ENCODE measurements at places on chromosomes 2 and 18.

GRCh38 chr2:150716186-150716585 is 228.7 kb upstream of the RND3 start:
- DNase-seq: no peak

GRCh38 chr18:6764382-6764781 is 34.9 kb downstream of the ARHGAP28 start:
- no peak for DNase-seq

GRCh38 chr2:240874715-240875227 is 6.1 kb downstream of the AGXT start:
- no peak for DNase-seq

DNA sequence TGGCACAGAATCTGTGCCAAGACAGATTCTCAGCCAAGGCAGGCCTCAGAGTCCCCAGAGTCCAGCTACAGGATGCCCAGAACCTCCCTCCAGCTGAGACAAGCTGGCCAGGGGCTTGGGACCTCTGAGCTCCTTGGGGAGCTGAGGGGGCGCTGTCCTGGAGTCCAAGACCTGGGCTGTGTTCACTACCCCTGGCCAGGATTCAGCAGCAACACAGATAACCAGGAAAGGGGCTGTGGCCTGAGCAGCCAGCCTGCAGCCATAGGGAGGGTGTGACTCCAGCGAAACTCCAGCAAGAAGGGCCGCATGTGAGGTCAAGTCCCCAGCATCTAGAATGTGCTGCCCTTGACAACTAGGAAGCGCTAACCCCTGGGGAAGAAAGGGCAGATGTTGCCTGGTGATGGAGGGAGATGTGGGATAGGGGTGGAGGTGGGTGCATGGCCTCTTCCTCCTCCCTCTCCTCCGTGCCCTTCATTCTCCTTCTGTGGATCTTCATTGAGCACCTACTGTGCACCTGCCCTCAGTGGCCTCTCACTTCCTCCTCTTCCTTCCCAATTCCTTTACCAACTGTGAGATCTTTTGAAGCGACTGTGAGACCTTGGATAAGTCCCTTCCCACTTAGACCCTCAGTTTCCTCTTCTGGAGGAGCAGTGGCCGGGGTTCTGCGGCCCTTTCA is 7.7 kb upstream of the ARID5A start:
- DNase-seq: no peak

GRCh38 chr2:73983322-73984202 is 1.1 kb upstream of the TET3 start:
- no peak for DNase-seq

DNA sequence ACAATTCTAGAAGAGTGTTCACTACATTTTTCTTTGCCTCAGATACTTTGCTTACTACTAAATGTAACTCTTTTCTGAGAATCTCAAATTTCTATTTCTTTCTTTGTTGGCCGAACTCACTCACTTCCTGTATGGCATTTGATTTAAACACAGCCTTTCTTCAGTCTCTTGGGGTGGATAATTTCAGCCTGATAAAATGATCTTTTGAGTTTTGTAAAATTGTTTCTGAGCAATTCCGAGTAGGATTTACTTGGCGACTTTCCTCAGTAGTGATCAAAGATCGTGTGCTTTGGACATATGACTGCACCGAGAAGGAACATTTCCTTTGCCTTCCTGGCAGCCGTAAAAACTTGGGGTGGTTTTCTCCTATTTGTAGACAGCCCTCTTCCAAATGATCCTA is 127.4 kb downstream of the DCDC2C start:
- DNase-seq: no peak

- no peak for DNase-seq
Measured at GRCh38 chr2:60429681-60430080, 123.8 kb downstream of the BCL11A start.

DNA sequence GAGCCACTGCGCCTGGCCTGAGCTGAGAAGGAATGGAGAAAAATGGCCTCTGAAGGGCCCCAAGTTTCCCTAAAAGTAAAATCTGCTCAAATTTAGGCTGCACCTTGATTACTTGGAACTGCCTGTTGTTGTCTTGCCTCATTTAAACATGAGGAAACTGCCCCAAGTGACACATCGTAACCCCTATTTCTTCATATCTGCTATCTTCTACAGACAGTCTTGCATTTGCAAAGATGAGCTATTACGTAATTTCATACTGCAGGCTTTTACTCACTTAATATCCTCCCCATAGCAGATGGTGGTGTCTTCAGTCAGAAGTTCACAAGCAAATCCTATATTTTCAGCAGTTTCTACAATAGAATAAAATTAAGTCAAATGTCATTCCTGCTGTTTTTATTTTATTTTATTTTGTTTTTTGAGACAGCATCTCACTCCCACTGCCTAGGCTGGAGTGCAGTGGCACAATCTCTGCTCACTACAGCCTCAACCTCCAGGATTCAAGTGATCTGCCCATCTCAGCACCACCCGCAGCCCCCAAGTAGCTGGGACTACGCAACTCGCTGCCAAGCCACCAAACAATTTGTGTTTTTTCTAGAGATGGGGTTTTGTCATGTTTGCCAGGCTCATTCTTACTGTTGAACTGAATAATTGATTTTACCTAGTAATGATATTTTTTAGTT is 45.3 kb upstream of the NARS1 start:
- DNase-seq: no peak

DNA sequence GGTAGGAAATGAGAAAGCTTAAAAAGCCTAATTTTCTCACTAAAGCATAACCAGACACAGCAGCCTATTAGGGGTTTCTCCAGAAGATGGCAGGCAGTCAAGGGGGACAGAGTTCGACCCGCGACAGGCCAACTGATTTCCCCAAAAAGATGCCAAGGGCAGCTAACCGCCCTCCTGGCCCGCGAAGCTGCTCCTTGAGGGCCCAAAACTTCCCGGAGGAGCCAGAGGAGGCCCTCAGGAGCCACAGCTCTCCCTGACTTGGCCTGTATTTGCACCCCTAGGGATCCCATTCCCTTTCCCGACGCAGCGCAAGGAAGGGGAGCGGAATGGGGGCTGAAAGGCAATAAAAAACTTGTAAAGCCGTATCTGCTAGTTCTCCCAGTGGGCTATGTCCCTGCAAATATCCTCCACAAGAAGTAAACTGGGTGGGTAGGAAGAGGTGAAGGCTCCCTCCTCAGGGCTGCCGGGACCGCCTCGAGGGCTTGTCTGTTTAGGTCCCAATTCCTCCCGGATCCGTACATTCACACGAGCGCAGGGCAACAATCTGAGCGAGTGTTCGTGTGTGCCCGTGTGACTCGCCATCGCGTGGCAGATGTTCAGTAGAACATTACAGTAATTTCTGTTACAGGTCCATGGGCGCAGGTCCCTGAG is 756 bp upstream of the NAGK start:
- DNase-seq: no peak

DNA sequence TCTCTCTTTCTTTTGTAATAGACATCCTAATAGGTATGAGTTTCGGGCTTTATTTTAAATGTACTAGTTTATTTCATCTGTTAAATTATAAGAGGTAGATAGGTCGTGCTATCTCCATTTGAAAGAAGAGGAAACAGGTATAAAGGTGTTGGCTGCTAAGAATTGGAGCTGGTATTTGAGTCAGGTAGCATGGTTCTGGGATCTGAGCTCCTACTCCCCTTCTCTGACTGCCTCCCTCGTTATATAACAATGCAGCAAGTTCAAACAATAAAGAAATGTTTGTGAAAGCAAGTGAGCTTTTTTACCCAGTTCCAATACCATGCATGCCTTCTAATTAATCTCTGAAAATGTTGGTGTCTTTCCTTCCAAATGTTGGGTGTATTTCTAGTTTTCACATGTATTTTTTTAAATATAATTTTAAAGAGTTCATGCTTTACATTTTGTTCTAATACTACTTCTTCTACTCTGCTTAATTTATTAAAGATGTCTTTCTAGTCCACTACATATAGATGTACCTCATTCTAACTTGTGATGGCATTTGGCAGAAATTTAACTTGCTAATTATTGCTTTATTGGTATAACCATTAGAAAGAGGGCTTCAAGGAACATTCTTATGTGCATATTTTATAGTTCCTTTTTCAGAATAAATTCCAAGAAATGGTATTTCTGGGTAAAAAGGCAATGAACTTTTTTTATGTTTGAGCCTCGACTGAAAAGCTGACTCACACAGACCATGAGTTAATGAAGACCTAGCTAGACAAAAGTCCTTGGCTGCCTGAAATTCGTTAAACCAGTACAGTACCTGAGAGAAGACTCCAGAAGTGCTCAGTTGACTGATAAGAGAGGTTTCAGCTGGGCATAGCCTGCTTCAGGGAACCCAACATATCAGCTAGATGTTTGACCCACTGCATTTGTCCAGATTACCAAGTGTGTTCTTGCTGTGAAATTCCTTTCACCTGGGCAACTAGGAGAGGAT is 133.5 kb downstream of the CERS6 start:
- no peak for DNase-seq

DNA sequence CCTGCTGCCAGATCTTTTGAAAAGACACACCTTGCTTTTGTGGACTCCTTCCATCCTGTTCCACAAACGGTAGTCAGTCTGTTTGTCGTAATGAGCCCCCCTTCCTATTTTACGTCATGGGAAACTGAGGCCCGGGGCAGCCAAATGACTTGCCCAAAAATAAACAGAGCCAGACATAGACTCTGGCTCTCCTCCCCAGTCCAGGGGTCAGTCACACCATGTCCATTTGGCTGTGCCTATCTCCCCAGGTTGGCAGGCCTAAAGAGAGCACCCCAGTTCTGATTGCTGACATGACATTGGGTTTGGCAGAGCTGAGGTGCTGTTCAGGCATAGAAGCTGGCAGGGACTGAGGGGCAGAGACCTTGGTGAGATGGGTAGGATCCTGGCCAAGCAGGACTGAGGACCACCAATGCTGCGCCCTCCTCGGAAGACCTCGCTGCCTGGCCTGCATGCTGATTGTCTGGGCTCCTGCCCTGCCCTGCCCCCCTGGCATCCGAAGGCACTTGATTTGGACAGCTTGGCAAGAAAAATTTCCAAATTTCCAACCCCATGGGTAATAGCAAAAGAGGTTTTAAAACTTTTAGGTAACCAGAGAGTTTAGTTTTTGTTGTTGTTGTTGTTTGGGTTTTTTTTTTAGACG is 335.4 kb downstream of the DYSF start:
- no peak for DNase-seq

DNA sequence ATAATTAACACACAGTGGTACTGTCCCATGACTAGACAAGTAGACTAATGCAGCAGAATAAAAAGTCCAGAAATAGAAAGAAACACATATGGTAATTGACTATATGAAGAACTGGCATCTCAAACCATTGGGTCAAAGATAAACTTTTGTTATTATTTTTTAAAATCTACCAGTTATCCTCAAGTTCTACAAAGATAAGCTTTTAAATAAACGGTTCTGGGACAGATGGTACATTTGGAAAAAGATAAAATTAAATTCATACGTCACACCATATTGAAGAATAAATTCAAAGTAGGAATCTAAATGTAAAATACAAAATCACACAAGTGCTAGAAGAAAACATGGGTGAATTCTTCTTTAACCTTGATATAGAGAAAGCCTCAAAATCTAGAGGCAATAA is 37.6 kb upstream of the PLEKHM3 start:
- no peak for DNase-seq

- DNase-seq: no peak
Measured at GRCh38 chr18:7896161-7896560, 329.0 kb downstream of the PTPRM start.

DNA sequence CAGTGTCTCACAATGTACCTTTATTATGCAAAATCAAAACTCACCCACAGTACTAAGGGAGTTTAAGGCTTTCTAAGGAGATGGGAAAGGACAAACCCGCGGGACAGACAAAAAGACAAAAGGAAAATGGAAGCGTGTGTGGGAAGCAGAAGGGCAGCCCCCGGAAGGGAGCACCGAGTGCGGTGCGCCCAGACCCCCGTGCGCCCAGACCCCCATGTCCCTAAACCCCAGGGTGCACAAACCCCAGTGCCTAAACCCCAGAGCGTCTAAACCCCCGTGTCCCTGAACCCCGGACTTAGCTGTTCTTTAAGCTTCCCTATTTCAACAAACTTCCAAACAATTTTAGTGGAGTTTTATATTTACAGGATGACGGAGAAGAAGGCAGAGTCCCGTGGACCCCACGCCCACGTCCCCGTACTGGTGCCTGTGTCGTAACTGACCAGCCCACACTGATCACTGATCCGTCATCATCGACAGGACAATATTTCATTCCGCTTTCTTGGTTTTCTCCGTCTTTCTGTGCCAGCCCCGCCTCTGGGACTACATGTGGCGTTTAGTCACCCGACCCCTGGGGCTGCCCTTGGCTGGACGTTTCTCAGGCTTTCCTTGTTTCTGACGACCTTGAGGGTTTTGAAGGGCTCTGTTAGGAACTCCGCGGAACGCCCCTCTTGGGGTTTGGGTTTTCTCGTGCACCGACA is 76.9 kb downstream of the RTP5 start:
- no peak for DNase-seq

DNA sequence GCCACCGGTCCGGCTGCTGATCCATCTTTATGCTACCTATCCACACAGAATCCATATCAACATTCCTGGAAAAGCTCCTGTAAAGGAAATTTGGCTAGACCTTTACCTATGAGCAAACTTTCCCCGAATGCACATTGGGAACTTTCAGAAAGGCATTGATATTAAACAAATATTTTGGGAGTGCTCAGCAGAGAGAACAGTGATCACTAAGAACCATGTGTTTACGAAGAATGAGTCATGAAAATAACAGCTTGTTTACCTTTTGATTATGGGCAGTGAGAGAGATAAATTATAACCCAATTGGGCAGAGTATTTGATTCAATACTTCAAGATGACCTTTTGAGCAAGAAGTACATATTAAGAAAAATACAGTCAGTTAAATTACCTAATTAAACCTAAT is 189.7 kb upstream of the CDH2 start:
- no peak for DNase-seq

- no peak for DNase-seq
Measured at GRCh38 chr2:216804357-216805350, 55.2 kb downstream of the TNP1 start.

GRCh38 chr2:43132683-43133301 is 93.6 kb downstream of the ZFP36L2 start:
- no peak for DNase-seq

GRCh38 chr2:232309592-232309991 is 69.0 kb upstream of the ALPP start:
- no peak for DNase-seq

All from stimulated activated CD8-positive, alpha-beta memory T cell treated with anti-CD3 and anti-CD28 coated beads, Interleukin-12 subunit alpha, Interleukin-12 subunit beta, amount 100 ng/mL, for 4 hours (primary cell).